ENCODE measurements at places on chromosomes 5 and 9.

DNA sequence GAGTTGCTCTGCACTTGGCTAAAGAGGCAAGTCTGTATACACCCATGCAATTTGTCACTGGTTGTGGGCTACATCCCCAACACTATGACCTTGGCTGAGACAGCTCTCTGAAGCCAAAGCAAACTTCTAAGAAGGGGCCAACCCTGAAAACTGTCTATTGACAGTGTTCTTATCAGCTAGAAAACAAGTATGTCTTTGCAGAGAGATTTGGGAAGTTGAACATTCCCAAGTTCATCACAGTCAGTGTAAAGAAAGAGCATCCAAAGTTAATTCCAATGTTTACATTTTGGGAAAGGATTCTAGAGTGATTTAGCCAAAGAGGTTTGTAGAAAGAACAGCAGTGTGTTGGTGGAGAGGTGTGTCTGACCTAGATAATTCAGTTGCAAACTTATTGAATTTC, 711.1 kb upstream of the CHD1 start:
- DNase-seq = no peak

DNA sequence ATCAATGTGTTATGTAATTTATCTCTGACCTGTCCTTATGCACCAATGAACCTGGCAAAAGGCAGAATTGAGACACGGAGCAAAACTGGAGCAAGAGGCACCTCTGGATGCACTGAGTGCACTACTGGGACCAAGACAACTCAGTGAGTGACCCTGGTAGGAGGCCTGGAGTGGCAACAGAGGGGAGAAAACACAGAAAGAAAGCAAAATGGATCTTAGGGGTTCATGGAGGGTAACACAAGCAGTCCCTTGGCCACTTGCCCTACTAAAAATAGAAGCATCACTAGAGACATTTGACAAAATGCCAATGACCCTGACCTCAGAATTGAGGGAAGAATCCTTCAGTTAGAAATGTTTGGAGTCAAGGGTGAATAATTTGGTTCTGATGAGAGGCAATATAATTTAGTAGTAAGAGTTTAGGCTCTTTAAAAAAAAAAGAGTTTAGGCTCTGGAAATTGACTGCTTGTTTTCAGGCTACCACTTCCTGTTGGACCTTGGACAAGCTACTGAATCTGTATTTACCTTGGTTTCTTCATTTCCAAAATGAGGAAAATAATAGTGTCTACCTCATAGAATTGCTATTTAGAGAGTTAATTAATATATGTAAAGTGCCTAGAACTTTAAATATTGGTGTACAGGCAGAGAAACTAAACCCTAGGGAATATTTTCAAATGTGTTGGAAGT, 234.9 kb upstream of the TARS1 start:
- DNase-seq = no peak

DNA sequence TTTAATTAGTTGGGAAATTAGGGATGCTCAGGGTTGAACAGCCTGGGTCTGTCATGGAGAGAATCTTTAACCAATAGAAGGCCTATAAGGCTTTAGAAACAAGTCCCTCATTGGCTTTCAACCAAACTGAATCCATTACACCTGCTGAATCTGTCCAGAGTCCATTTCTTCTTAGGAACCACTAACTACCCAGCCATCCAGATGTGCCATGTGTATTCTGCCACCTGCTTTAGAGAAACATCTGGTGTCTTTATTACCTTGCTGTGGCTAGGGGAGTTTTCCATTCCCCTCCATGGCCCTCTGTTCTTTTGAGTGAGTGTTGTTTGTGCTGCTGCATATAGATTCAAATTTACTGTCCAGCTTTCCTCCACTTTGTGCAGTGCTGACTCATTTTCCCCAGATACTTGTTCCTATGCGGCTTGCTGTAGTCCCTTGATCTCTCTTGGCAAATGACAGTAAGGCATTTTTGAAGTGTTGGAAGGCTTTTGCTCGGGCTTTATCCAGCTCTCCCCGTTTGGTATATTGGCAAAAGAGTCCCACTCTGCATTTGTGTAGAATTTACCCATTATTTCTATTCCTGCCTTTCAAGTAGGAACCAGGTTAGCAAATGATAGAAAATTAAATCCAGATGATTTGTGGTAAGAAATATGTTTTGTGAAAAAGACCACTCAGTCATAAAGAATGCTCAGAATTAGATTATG, 54.6 kb downstream of the NLN start:
- no peak for DNase-seq

- no peak for DNase-seq
Measured at GRCh38 chr5:64979531-64979930, 210.8 kb downstream of the CWC27 start.

GRCh38 chr9:101325053-101325452, 59.8 kb downstream of the BAAT start:
- no peak for DNase-seq

- DNase-seq = no peak
Measured at GRCh38 chr9:117737721-117738226, 33.6 kb downstream of the TLR4 start.

DNA sequence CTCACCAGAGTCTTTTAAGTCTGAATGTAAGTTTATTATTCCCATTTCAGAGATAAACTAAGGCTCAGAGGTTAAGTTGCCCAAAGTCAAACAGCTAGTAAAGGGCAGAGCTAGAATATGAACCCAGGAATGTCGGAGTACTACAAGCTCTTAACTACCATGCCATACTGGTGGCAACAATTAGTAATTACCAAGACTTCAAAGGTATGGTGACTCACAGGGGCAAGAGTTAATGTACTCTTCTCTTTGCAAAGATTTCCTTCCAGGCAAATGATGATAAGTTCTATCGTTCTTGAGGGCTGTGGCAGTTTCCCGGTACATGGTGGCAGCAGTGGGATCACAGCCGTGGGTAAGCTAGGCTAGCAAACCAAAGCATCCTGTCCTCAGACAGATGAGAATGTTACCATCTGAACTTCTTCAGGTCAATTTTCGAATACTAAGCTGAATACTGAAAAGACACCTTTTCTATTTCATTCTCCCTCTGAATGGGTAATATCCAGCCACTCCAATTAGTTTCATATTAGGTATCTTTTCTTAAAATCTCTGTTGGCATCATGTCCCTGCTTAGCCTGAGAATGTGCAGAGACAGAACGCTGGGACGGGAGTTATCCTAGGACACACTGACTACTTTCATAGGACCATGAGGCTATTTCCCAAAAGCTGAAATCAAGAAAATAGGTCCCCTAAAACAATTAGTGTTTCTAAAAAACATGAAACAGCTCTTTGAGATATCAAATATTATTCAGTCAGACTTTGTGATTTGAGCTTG, 117.0 kb upstream of the NR5A1 start:
- no peak for DNase-seq

- no peak for DNase-seq
Measured at GRCh38 chr5:111748304-111748763, 8.7 kb downstream of the NREP start.

DNA sequence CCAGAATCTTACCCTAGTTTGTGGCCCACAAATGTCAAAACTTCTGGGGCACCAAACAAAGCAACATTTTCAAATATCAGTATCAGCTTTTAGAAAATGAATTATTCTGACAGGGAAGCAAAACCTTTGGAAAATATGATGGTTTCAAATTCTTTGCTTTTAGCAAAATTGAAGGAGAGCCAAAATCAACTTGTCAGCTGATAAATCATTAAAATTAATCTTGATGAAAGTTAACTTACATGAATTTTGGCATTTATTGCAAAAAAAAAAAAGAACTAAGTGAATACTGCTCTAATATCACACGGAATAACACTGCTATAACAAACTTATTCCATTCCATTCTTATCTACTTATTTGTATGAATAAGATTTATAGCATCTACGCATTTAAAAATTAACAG, 158.1 kb upstream of the TARS1 start:
- no peak for DNase-seq

- no peak for DNase-seq
Measured at GRCh38 chr5:84494453-84494852, 109.8 kb upstream of the EDIL3 start.

GRCh38 chr9:27151693-27152404, 42.8 kb downstream of the TEK start:
- DNase-seq = no peak

- DNase-seq = no peak
Measured at GRCh38 chr5:137636830-137637714, 98.8 kb downstream of the KLHL3 start.

GRCh38 chr5:38953426-38954012, 107.7 kb downstream of the OSMR start:
- DNase-seq = no peak
